Germinal center (tissue), 1 donor: ENCODE measurements at places on chromosomes 7 and 10.

DNA sequence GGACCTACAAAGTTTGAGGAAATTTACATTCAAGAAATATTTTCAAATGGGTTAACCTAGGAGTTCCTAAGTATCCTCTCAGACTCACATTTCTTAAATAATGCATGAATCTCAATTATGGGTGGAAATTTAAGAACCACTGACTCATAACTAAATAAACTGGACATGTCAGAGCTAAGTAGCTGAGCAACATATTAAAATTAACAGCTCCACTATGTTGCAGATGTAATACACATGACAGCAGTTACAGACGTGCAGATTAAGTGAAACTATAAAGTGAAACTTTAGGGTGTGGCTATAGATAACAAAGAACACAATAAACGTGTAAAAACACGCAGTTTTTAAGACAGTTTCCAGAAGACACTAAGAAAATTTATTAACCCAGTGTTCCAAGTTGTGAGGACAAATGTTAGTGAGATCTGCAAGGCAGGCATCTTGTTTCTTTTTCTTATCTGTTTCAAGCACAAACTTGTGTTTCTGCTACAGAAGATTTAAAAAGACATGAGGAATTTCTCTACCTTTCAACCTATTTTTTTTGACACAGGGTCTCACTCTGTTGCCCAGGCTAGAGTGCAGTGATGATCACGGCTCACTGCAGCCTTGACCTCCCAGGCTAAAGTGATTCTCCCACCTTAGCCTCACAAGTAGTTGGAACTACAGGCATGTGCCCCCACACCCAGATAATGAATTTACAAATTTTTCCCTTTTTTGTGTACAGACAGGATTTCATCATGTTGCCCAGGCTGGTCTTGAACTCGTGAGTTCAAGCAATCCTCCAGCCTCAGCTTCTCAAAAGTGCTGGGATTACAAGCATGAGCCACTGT is 25.3 kb downstream of the DNMBP start:
- DNase-seq: no peak

GRCh38 chr10:99551158-99551557 is 18.4 kb downstream of the NKX2-3 start:
- no peak for DNase-seq

DNA sequence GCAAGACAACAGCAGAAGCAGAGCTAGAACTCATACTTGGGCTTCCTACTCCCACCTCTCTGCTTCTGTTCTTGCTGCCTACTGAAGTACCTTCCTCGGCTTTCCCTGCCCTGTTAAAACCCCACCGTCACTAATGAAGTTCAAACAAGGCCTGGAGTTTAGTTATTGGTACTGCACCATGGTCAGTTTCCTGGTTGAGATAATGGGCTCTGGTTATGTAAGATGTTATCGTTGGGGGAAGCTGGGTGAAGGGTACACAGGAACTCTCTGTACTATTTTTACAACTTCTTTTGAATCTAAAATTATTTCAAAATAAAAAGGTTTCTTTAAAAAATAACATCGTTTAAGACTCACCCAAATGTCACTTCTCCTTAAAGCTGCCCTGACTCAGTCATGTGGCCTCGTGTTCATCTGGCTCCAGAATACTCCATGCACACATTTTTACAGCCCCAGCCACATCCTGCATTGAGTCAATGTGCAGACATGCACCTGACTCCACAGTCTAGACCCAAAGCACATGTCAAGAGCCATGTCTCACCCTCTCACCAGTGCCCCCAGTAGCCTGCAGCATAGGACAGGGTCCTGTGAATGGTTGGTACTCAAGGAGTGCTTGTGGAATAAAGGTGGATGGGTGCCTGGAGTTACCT is 36.9 kb upstream of the AQP1 start:
- no peak for DNase-seq

DNA sequence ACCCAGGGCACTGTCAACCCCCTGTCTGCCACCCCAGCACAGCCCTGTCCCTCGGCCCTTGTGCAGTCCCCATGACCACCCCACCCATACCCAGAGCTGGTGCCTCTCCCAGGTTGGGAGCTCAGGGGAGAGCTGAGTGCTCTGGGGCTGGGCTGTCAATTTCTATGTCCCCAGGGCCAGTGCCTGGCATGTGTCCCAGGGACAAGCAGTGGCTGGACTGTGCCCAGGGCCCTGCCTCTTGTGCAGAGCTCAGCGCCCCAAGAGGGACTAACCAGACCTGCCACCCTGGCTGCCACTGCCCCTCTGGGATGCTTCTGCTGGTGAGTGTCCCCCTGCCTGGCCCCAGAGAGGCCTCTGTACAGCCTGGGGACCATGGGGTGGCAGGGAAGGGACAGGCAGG is 29.0 kb upstream of the ZNF862 start:
- DNase-seq: no peak

GRCh38 chr10:58780476-58780875 is 267.8 kb downstream of the BICC1 start:
- no peak for DNase-seq

- DNase-seq: no peak
Observed at GRCh38 chr7:75596727-75597614, 104.9 kb downstream of the SPDYE5 start.

DNA sequence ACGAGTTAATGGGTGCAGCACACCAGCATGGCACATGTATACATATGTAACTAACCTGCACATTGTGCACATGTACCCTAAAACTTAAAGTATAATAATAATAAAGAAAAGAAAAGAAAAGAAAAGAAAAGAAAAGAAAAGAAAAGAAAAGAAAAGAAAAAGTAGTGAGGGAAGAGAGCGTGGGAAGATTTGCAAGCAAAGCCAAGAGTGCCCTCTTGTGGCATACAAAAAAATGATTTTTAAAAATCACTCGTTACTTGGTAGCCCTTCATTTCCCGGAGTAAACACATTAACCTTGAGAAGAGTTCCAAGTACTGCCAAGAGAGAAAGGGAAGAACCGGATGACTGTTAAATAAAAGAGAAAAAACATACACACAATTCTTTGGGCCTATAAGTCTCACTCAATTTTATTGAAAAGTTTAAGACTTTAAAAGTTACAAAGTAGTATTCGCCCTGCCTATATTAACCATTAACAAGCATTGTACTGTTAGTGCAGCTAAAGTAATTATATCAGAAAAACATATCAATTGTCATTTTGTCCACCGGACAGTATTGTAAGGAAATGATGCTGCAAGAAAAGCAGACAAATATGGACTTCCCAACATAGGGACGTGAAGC is 6.2 kb upstream of the CH25H start:
- peak; percentile 23 for DNase-seq

DNA sequence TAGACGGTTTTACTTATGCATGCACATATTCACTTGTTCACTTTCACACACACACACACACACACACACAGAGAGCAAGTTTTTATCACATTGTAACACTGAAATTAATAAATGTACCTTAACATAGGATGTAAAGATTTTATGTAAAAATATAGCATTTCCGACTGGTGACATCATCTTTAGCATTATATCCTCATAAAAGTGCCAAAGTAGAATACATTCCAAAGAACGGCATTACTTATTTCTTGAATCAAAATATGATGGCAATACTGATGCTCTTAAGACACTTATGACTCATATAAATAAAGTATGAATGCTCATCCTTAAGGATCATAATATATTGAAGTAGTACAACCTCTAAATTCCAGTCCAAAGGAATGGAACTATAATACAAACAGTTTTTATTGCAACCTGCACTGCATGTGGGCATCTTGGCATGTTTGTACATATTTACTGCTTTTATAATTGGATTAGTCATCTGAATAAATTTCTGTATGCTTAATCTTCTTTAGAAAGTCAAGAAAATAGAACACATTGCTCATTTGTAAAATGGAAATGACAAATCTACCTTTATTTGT is 290.0 kb upstream of the SEMA3A start:
- no peak for DNase-seq

DNA sequence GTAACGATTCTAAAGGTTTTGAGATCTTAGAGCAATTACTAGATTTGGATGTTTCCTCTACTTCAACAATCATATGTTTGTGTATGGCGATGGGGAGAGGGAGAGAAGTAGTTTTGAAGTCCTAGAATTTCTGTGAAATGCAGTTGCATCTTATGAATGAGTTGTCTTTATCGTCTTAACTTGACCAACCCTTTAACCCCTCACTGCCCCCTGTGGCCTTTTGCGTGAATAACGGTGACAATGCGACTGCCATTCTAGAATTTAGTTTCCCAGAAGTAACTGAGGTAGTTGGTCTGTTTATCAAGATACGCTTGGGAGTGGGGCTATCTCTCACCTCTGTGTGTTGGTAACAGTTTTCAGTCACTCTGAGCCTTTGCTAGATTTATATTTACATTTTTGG is 204.6 kb downstream of the HDAC9 start:
- peak; percentile 18 for DNase-seq

GRCh38 chr7:140537750-140538482 is 58.6 kb upstream of the MKRN1 start:
- DNase-seq: no peak

- no peak for DNase-seq
Observed at GRCh38 chr7:73351447-73352167, 23.6 kb downstream of the FKBP6 start.

- DNase-seq: peak; percentile 25
Observed at GRCh38 chr10:17910125-17910789, 41.5 kb upstream of the SLC39A12 start.

GRCh38 chr7:73918926-73919693 is 58.2 kb downstream of the TMEM270 start:
- DNase-seq: no peak

DNA sequence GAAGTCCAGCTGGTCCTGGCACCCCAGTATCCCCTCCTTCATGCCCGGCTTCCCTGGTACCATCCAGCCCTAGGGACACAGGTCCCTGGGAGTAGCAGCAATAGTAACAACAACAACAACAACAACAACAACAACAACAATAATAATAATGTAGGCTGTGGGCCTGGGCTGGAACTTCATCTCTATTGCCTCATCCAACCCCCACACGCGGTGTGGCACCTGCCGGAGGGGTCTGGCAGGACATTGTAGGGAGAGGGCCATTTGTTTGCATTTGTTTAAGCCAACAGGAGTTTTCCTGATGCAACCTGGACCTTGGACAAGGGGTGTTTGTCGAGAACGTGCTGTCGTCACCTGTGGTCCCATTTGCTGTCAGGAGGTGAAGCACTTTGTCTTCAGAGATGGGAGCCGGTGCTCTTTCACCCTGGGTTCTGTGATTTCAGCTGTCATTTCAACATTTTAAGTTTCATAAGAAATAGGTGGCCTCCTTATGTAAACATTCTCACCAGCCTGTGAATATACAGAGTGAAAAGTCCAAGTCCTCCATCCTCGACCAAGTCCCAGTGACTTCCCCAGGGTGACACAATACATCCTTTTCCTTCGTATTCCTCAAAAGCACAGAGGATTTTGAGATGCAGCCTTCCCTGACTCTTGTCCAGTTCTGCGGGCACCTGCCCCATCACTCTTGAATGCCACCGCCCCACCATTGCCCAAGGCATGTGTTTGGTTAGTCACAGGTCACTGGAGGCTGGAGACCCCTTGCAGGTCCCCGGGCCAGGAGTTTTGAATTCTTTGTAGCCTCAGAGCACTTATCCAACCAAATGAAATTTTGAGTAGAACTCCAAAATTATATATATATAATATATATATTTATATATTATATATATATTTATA is 9.2 kb downstream of the LHPP start:
- DNase-seq: no peak

DNA sequence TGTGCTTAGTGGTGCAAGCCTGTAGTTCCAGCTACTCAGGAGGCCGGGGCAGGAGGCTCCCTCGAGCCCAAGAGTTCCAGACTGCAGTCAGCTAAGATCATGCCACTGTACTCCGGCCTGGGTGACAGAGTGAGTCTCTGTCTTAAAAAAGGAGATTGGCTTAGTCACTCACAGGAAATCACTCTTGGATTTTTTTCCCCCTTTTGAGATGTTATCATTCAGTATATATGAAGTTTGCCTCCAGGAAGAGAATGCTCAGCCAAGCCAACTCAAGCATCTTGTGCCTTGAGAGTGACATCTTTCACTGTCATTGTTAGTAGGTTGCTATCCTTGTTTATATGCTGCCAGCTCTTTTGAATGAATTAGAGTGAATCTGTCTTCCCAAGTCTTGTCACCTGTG is 28.0 kb downstream of the NIPSNAP2 start:
- no peak for DNase-seq

DNA sequence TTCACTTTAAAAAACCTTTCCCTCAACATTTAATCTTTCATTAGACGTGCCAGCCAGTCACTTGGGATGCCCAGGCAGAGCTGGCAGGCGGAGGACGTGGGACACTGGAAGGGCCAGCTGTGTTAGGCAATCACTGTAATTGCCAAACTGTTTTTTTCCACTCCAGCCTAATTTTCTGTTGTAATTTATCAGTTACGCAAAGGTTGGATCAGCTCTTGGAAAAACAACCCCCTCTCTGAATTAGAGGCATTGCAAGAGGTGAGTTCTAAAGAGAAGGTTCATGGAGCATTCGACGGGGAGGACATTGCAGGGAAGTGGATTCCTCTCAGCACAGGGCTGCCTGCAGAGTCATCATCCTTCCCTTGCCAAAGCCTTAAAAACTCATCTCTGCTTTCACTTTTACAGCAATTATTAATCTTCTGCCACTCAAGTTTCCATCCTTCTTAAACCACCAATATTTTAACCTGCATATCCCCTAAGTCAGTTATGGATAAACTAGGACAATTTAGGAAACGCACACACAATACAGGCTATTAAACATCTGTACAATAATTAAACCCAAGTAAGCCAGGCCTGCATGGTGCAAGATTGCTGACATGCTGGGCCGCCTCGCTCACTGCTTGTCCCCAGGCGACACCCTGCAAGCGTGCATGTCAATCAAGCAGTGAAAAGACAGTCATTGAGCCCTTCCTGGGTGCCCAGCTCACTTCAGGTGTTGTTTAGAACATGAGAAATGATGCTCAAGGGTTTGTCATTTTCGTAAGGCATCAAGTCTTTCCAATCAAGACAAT is 272.3 kb upstream of the RNF32 start:
- DNase-seq: no peak

DNA sequence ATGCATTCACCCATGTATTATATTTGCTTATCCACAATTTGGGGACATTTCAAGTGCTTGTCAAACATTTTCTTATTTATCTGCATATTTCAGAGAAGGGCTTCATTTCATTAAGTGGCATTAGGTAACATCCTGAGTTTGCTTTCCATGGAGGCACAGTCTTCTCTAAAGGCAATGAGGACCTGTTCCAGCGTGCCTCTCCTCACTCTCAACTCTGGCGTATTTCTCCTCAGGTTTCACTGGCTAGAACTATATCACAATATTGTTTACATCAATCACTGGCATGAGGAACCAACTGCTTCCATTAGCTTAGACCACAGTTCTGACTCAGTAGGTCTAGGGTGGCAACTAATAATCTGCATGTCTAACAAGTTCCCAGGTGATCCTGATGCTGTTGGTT is 177.2 kb downstream of the TAX1BP1 start:
- no peak for DNase-seq
